ENCODE measurements at places on chromosomes 16 and 17.

GRCh38 chr17:72176951-72177660 is 56.3 kb downstream of the SOX9 start:
- no peak overlapping the region for H3K27ac ChIP-seq
- no peak overlapping the region for H3K4me3 ChIP-seq
- H3K4me1 ChIP-seq = peaks cover 22% of the 10 kb centered on the region

DNA sequence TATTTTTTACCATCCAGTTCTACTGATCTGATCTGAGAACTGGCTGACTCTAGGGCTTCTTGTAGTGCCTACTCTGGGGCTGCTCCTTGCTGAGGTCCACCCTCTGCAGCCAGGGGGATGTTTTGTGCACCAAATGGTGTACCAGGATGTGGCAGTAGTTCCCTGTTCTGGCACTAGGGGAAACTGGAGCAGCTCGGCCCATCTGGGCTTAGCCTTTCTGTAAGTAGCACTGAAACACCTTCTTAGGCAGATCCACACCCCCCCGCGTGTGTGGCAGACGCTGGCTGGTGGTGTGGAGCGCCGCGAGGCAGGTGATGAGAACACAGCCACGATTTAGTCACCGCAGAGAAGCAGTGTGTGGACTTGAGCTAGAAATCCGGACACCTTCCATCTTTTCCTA is 17.0 kb downstream of the DUSP14 start:
- H3K27me3 ChIP-seq = no peaks in the 10 kb centered on the region
- no peaks in the 10 kb centered on the region for H3K4me1 ChIP-seq
- no peak overlapping the region for H3K27ac ChIP-seq
- DNase-seq = peak; percentile 36
- no peaks in the 10 kb centered on the region for H3K36me3 ChIP-seq

- DNase-seq = peak; percentile 60
- peaks cover 4% of the 10 kb centered on the region for H3K4me1 ChIP-seq
- H3K27me3 ChIP-seq = no peaks in the 10 kb centered on the region
- H3K27ac ChIP-seq = peak within 1 kb of the TSS; percentile 81
- peak within 1 kb of the TSS; percentile 78 for H3K4me3 ChIP-seq
Measured at GRCh38 chr16:70298988-70299938, at the start of gene DDX19B. TSS of gene DDX19B (plus strand) at chr16:70299186. CDS start at chr16:70299298, 112 bp downstream.

DNA sequence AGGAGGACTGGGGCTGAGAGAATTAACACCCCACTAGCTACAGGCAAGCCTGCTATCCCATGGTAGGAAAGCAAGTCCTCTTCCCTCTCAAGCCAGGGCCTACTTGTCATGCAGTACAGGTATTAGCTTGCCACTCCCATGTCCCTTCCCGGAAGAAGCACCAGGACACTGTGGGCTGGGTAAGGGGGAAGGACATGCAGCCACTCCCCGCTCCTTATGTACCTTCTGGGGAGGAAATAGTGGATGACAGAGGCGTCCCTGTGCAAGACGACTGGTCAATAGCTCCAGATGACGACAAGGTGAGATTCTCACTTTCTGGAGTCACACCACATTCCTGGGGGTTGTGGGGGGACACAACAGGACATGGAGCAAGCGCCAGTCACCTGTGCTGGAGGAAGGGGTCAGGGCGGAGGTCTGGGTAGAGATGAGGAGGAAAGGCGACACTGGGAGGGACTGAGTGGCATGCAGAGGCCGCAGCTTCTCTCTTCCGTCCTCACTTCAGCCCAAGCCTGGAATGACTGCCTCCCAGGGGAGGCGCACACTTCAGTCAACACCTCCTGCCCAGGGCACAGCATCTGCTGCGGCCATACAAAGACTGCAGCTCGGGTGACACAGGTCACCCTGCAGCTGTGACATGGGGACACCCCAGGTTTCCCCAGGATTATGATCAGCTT is 15.1 kb upstream of the FOXJ1 start:
- DNase-seq = no peak
- H3K4me3 ChIP-seq = no peak overlapping the region
- no peaks in the 10 kb centered on the region for H3K27me3 ChIP-seq
- no peaks in the 10 kb centered on the region for H3K4me1 ChIP-seq
- no peaks in the 10 kb centered on the region for H3K36me3 ChIP-seq
- H3K27ac ChIP-seq = no peak overlapping the region

DNA sequence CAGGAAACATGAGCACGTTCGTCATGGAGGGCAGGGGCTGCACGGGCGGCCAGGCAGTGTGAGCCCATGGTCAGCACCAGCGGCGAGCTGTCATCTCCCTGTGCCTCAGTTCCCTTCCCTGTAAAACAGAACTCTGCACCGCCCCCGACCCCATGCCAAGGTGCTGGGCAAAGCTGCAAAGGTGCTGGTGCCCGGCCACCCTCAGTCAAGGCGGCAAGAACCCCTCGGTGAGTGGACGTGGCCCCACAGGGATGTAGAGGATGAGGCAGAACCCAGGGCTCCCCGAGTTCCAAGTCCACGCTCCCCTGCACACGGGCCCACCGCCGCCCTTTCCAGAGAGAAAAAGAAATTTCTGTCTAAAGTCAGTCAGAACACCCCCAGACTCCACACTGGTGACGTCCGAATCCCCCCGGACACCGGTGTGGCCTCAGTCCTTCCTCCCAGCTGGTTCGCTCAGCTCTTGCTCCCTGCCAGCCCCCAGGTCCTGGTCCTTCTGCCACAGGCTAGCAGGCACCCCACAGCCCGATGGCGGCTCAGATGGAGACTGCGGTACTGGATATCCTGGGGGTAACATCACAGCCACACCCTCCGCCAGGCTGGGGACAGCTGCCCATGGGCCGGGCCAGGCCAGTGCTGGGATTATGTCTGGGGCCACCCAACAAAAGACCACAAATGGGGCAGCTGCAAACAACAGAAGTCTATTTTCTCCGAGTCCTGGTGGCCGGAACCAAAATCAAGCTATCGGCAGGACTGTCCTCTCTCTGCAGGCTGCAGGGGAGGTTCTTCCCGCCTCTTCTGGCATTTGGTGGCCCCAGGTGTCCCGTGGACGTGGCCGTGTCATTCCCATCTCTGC is 14.4 kb upstream of the BAHCC1 start:
- no peaks in the 10 kb centered on the region for H3K36me3 ChIP-seq
- no peak overlapping the region for H3K4me3 ChIP-seq
- no peaks in the 10 kb centered on the region for H3K27me3 ChIP-seq
- DNase-seq = no peak
- peaks cover 3% of the 10 kb centered on the region for H3K4me1 ChIP-seq

DNA sequence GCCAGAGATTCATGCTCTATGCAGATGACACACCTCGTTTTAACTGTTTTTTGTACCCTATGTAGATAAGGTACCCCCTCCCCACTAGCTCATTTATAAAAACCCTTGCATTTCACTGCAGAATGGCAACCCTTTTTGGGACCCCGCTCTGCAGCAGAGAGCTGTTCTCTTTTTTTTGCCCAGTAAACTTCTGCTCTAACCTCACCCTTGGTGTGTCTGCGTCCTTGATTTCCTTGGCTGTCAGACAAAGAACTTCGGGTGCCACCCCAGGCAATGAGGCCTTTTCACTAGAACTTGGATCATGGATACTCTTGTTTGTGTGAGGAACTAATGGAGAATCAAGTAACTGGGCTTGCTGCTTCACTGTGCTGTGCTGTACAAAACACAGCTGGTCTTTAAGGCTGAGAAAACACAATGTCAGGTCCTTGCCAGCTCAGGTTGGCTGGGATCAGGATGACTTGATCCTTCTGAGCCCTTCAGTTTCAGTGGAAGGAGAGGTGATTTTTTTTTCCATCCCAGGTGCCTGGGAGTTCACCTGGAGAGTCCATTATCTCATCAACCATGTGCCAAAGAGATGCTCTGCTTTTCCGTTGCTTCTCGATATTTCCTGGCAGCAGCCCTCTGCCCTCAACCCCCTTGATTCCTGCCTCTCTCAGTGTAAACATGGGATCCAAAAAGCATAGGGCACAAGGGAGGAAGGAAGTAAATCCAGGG is 133.2 kb upstream of the FAM20A start:
- no peaks in the 10 kb centered on the region for H3K36me3 ChIP-seq
- H3K4me3 ChIP-seq = no peak overlapping the region
- H3K4me1 ChIP-seq = peaks cover 9% of the 10 kb centered on the region
- no peaks in the 10 kb centered on the region for H3K27me3 ChIP-seq

GRCh38 chr16:67372664-67373063 is 20.6 kb downstream of the TPPP3 start:
- H3K4me1 ChIP-seq = no peaks in the 10 kb centered on the region
- peak; percentile 34 for DNase-seq
- no peak overlapping the region for H3K27ac ChIP-seq
- no peak overlapping the region for H3K4me3 ChIP-seq
- H3K27me3 ChIP-seq = peaks cover 14% of the 10 kb centered on the region

DNA sequence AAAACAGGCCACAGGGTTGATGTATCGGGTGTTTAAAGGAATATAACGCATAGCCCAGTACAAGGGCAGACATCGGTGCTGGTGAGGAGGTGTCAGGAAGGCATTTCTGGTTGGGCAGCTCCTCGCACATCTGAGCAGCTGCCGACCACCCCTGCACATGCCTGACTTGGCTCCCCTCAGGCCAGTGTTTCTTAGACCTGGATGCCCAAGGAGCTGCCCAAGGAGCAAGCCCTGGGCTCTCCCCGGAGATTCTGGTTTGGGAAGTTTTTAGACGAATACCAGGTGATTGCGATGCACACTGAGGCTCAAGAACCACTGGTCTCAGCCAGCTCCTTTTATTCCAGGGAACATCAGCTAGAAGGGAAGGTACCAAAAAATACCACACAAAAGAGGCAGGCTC is 11.6 kb downstream of the WIPI1 start:
- H3K4me3 ChIP-seq = no peak overlapping the region
- H3K27me3 ChIP-seq = no peaks in the 10 kb centered on the region
- no peaks in the 10 kb centered on the region for H3K4me1 ChIP-seq

GRCh38 chr17:51374209-51374608 is 113.9 kb downstream of the UTP18 start:
- no peak for DNase-seq
- no peaks in the 10 kb centered on the region for H3K36me3 ChIP-seq
- H3K4me3 ChIP-seq = no peak overlapping the region
- H3K27ac ChIP-seq = no peak overlapping the region
- H3K4me1 ChIP-seq = no peaks in the 10 kb centered on the region

DNA sequence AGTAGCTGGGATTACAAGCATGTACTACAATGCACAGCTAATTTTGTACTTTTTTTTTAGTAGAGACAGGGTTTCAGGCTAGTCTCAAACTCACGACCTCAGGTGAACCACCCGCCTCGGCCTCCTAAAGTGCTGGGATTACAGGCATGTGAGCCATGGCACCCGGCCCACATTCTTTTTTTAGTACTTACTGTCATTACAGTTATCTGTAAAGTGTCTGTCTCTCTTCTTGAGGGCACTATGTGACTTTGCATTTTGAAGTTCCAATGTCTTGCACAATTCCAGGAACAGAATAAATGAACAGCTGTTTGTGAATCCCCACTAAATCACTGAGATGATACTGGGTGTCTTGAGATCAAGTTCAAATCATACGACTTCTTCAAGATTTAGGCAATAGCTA is 1540.3 kb downstream of the CDH11 start:
- H3K27me3 ChIP-seq = no peaks in the 10 kb centered on the region
- H3K36me3 ChIP-seq = no peaks in the 10 kb centered on the region
- no peaks in the 10 kb centered on the region for H3K4me1 ChIP-seq
- H3K4me3 ChIP-seq = no peak overlapping the region

GRCh38 chr17:40558300-40558889 is 6.9 kb downstream of the CCR7 start:
- no peak overlapping the region for H3K4me3 ChIP-seq
- no peak overlapping the region for H3K27ac ChIP-seq
- DNase-seq = no peak
- no peaks in the 10 kb centered on the region for H3K27me3 ChIP-seq

DNA sequence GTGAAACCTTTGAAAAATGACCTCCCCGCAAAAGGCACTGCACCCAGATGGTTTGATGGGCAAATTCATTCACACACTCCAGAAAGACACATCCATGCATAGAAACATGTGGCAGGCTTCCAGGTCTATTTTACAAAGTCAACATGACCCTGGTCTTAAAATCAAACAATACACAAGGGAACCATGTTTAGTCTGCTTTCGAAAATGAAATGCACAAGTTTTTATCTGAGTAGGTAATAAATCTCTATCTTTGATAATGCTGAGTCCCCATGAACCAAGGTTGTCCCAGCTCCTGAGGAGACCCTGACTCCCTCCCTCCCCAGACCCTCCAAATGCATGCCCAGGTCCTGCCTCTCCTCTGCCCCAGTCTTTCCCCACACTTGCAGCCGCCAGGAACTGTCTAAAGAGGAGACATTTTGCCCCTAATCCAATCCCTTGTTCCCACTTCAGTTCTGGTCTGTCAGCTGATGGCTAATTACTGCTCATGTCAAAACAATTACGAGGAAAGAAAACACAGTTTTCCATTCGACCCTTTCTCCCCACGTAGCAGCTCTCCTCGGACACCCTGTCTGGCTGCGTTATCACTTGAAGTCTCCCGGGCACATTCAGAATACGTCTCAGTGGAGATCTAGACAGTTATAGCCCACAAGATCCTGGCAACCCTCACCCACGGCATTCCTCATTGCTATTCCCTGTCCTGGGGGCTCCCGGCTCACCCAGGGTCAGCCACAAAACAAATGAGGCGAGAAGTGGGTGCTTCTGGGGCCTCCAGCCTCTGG is 68.8 kb upstream of the RCVRN start:
- H3K27me3 ChIP-seq = no peaks in the 10 kb centered on the region
- H3K27ac ChIP-seq = no peak overlapping the region
- no peaks in the 10 kb centered on the region for H3K4me1 ChIP-seq
- H3K4me3 ChIP-seq = no peak overlapping the region
- DNase-seq = no peak

GRCh38 chr16:31242206-31242605 is 17.6 kb upstream of the ITGAM start:
- H3K4me3 ChIP-seq = no peak overlapping the region
- no peaks in the 10 kb centered on the region for H3K4me1 ChIP-seq
- peaks cover 11% of the 10 kb centered on the region for H3K27me3 ChIP-seq
- H3K36me3 ChIP-seq = no peaks in the 10 kb centered on the region

GRCh38 chr16:68197250-68197649 is 38.7 kb downstream of the ESRP2 start:
- no peak overlapping the region for H3K4me3 ChIP-seq
- H3K27me3 ChIP-seq = no peaks in the 10 kb centered on the region
- H3K27ac ChIP-seq = no peak overlapping the region
- DNase-seq = no peak

DNA sequence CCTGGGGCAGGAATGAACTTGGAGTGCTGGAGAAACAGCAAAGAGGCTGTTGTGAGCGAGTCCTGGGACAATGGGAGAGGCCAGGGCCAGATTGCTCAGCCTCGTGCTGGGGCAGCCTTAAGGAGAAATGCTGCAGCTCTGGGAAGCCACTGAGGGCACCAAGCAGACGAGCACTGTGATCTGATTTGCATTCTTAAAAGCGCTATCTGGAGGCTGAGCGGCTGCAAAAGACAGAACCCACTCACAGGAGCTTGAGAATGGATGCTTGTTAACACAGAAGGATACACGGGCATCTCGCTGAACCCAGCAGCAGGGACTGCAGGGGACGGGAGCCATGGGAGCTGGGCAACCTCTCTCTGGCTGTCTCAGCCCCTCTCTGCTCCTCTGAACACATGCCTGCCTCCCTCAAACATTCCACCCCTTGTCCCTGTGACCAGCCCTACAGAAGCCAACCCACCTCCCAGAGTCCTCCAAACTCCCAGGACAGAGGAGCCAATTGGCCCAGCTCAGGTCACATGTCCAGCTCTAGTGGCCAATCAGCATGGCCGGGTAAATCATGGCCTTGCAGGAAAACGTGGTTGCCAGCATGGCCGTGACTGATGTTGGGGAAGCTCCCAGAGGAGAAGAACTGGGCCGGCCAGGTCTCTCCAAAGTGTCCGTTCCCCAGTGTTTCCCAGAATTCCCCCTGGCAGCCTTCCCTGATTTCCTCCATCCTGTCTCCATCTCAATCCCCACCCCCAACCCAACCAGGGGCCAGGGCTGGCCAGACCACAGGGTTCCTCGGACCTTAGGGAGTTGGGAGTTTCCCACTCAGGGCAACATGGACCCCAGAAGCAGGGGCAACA is 60.3 kb downstream of the GSG1L start:
- no peaks in the 10 kb centered on the region for H3K4me1 ChIP-seq
- H3K4me3 ChIP-seq = no peak overlapping the region
- no peaks in the 10 kb centered on the region for H3K36me3 ChIP-seq
- H3K27ac ChIP-seq = no peak overlapping the region
- H3K27me3 ChIP-seq = no peaks in the 10 kb centered on the region

All from A673 (cell line).